Right forelimb (tissue), 1 donor: ENCODE measurements at places on chromosomes 3 and 15.
A peak's percentile ranks its signal among the peaks of the same experiment; 100 is the strongest.

- no peak for DNase-seq
Observed at GRCh38 chr15:85168642-85169173, 187.1 kb downstream of the PDE8A start.

- no peak for DNase-seq
Observed at GRCh38 chr15:71221417-71221816, 106.1 kb downstream of the THSD4 start.

GRCh38 chr15:37054336-37054735 is 46.0 kb downstream of the MEIS2 start:
- DNase-seq, result no peak

DNA sequence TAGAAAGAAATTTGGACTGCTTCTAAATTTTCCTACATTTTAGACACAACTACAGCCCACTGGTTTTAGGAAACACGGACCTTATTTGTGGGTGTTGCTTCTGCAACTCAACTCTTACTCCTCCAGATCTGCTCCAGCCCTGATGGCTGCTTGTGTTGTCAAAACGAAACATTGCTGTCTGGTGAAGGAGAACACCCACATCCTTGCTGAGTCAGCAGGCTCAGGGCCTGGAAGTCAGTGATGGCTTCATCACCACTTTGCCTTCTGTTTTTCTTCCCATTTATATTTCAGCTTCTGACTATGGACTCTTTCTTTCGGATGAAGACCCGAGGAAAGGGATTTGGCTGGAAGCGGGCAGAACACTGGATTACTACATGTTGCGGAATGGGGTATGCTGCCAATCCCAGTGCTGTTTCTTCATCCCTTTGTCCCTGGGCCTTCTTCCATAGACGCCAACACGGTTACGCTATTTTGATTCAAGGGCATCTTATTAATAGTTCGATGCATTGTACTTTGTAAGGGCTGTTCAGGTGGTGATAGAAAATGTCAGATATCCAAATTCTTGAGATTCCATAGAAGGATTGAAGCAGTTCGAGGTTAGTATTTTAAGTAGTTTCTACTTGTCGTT is 392.6 kb upstream of the TPM1 start:
- no peak for DNase-seq

DNA sequence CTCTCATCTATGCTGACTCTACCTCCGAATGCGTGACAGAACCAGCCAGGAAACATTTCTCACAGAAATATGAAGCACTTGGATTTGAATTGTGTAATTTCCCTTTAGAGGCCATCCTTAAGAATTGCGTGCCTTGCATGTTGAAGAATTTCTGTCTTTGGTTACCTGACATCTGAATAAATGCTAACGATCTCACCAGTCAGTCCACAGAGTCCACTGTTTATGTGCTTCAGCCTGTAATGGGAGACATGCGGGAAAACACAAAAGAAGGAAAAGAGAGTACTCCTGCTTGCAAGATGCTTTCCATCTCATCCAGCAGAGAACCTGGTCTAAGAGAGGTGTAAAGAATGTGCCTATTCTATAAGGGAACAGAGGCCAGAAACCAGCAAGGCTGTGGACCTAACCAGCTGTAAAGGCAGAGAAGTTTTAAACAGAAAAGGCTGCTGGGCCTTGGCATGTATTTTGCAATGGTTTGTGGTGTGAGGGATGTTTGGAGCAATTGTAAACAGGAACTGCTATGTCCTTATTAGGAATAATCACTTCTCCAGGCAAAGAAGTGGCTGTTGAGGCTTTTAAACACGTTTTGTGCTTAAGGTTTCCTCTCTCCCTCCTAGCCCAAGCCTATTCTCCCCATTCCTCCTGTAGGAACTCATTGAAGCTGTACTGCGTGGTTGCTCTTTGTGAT is 36.4 kb upstream of the BOC start:
- no peak for DNase-seq

DNA sequence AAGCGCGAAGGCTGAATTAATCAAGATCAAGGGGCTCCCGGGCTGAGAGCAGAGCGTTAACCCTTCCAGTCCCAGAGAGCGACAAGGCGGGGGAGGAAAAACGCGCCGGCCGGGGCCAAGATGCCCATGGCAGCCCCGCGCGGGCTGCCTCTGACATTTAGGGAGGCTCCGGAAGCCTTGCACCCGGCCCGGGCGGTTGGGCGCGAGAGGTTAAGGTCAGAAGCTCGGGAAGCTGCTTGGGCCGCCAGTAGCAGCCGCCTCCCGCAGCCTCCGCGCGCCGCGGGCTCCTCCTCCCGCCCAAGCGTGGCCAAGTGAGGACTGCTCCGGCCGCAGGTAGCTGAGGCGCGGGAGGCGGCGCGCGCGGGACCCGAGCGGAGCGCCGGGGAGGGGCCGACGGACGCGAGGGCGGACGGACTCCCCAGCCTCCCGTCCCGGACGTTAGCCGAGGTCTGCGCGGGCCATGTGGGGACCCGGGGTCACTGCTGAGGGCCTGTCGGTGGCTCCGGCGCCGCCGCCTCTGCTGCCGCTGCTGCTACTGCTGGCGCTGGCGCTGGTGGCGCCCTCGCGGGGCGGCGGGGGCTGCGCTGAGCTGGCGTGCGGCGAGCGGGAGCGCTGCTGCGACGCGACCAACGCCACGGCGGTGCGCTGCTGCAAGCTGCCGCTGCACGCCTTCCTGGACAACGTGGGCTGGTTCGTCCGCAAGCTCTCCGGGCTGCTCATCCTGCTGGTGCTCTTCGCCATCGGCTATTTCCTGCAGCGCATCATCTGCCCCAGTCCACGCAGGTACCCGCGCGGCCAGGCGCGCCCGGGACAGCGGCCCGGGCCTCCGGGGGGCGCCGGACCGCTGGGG is at the start of gene C3orf80:
Gene C3orf80, plus strand, starts transcription at position 247 of the 850 bp plus-strand sequence. Its CDS starts 214 bp downstream, at position 461.
- peak; percentile 71 for DNase-seq

GRCh38 chr3:52238193-52238760 is 681 bp downstream of the TWF2 start:
- no peak for DNase-seq

DNA sequence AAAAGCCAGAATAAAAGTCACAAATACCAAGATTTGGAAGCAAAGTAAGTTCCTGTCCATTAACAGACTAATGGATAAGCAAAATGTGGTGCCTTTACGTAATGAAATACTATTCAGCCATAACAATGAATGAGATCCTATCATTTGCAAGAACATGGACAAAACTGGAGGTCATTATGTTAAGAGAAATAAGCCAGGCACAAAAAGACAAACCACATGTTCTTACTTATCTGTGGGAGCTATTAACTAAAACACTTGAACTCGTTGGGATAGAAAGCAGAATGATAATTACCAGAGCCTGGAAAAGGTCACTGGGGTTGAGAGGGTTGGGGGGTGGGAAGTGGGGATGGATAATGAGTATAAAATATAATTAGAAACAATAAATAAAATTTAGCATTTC is 1015.9 kb downstream of the OTOL1 start:
- no peak for DNase-seq

DNA sequence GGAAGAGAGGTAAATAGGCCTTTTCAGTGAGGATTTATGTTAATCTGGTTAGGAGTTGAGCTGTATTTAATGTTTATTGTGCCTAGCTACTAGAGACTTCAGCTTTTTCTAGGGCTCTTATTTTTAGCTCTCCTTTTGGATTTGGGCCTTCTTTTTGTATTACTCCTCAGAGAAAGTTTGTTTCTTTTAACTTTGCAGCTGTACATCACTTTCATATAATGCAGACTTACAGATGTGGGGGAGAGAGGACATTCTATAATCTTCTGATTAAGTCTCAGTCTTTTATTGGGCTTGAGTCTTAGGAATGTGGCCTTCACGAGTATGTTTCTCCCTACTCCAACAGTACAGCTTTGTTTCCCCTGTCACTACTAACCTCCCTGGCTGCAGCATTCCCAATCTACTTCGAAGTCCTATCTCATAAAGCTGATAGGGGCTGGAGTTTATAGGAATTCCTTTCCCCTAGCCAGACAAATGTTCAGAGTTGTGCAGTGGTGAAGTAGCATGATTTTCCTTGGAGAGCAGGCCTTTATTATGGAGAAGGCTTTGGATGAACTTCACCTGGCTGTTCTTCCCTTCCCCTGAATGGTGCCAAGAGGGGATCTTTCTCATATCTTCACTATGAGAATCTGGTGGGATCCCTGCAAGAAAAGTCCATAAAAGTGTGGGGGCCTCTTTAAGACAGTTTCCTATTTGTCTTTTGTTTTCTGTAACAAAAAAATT is 82.2 kb upstream of the CBLB start:
- DNase-seq, result peak; percentile 55

- DNase-seq, result peak; percentile 83
Observed at GRCh38 chr3:72347819-72348319, 500.4 kb downstream of the SHQ1 start.

DNA sequence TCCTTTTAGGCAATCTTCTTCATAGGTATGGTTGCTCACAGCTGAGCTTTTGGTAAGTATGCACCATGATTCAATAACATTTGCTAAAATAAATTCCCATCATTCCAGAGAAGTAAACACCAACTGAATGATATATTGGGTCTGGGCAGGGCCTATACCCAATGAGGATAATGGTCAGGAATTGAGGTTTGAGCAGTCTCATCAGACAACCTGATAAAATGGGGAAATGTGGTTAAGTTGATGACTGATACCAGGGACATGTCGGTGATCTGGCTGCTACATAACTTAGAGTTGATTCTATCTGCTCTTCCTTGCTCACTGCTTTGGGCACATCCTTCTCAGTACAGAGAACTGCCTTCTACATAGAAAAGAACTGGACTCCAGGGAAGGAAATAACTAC is 92.9 kb downstream of the GPR156 start:
- no peak for DNase-seq

GRCh38 chr3:155736381-155736780 is 8.5 kb downstream of the PLCH1 start:
- no peak for DNase-seq

DNA sequence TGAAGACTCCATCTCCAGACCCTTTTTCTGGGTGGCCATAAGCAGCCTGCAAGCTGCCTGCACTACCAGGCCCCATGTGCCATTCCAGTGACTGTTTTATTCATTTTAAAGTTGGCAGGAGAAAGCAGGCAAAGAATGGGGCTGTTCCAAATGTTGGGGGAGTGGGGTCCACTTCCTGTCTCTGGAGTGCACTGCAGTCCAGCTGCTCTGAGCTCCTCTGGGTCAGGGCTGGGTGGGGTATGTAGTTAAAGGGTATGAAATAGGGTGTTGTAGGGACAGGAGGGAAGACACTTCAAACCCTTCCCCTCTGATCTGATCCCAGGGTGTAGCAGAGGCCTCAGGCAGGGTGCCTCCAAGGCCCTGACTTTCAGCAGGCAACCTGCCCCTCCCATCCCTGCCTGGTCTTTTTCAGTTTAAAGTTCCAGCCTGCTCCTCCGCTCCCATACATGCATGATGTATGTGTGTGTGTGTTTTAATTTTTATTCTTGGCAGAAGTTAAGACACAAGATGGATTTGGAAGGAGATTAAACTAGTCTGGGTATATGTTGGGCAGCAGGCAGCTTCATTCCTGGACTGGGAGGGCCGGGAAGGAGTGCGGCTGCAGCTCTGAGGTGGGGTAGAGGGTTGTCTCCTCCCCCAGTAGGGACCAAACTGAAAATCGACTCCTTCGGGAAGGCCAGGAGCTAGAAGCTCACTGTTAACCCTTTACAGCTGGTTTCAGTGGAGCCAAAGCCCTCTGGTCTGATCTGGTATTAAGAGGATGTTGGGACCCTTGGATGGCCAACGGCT is 17.3 kb downstream of the BOC start:
- no peak for DNase-seq

DNA sequence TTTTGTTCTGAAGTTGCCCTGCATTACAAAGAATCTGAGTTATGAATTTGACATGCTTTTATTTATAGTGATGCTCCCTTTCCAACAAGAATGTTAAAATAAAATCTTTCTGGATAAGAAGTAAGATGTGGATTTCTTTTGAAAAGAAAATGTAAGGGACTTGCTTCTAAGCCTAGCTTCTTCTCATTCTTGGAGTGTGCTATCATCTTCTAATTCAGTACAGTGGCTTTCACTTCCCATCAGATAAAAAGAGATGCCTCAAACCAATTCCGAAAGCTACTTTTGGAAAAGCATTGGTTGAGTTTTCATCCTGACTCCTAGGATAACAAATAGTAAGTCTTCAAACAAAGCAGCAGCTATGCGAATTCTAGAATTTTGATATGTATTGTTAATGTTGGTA is 197.0 kb upstream of the ZPLD1 start:
- DNase-seq, result no peak

DNA sequence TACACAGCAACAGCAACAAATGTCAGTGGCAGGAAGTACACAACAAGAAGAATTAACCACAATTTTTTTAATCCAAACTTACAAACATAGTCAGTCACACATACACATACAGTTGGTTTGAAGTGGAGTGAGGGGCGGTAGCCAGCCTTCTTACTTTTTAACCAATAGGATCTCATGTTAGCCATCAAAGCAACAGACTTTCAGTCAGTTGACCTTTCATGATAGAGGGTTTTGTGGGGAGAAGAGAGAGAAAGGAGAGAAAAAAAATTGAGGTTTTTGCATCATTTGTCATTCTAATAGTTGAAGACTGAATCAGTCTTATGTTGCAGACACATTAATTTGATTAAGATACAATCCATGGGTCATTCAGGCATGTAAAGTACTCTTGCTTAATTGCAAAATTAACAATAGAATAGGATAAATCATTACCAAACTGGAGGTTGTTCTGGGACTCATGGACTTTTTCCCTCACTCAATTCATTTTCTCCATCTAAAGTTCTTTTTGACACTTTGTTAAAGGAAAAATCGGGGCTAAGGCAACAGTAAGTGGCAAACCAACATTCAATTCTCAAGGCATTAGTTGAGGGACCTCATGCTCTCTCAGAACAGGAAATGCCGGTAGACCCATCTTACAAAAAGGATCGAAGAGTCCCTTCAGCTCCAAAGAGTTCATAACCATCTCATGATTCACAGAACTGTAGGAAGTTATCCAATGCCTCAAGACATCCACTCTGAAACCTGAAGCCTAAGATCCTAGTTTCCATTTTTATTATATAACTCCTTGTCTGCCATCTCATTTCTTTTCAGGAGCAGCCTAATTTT is 159.5 kb upstream of the LPP start:
- DNase-seq, result no peak

GRCh38 chr15:68721886-68722285 is 98.8 kb downstream of the ANP32A start:
- no peak for DNase-seq

- no peak for DNase-seq
Observed at GRCh38 chr3:193680220-193680619, 87.2 kb downstream of the OPA1 start.

DNA sequence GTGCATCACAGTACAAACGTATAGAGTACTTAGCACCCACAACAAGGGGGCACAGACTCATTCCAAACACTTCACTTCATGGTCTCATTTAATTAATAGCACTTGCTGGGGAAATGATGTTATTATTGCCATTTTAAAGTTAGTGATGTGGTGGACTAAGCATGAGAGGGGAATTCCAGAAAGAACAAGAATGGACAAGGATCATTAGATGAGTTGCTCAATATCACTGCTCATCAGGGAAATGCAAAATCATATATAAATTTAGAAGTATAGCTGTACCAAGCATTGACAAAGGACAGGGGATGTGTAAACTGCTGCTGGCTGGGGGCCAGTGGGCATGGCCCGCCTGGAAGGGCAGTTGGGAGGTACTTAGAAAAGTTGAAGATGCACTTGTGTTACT is 14.6 kb downstream of the PRR20G start:
- DNase-seq, result no peak
